ENCODE measurements at places on chromosomes 5 and 9. TPM values are rescaled to one million over a fixed set of nuclear protein-coding genes. Genes with fewer than 3 reads are reported as not detected.

PRSS3 gene
- polyA plus RNA-seq: 0.37 TPM

QRFP gene
- 0.13 TPM for polyA plus RNA-seq

GRM6 gene
- not detected for polyA plus RNA-seq

INSL4 gene
- not detected for polyA plus RNA-seq

IFNB1 gene
- not detected for polyA plus RNA-seq

C5orf58 gene
- polyA plus RNA-seq: 0.05 TPM

COL23A1 gene
- 1.1 TPM for polyA plus RNA-seq

LHX6 gene
- polyA plus RNA-seq: 5.0 TPM

RPL35 gene
- polyA plus RNA-seq: 5,305 TPM

NIPAL4 gene
- polyA plus RNA-seq: 1.7 TPM

DIPK1B gene
- polyA plus RNA-seq: 12.5 TPM

ADGRV1 gene
- polyA plus RNA-seq: 16.5 TPM

NUTM2F gene
- not detected for polyA plus RNA-seq

STK32A gene
- 1.1 TPM for polyA plus RNA-seq

UBE2QL1 gene
- polyA plus RNA-seq: 0.08 TPM

SHROOM1 gene
- 7.9 TPM for polyA plus RNA-seq

HAVCR2 gene
- polyA plus RNA-seq: 38.4 TPM

TMEM171 gene
- polyA plus RNA-seq: 0.54 TPM

EFCAB9 gene
- not detected for polyA plus RNA-seq

MGAT4B gene
- 91.7 TPM for polyA plus RNA-seq

LCP2 gene
- 127 TPM for polyA plus RNA-seq

PCDHGC5 gene
- polyA plus RNA-seq: 0.39 TPM

CARD9 gene
- 16.0 TPM for polyA plus RNA-seq

PCDHA4 gene
- 0.26 TPM for polyA plus RNA-seq

ARSI gene
- polyA plus RNA-seq: 0.91 TPM

DMRT3 gene
- polyA plus RNA-seq: 0.13 TPM

GRIA1 gene
- polyA plus RNA-seq: 1.1 TPM

CDC25C gene
- 0.26 TPM for polyA plus RNA-seq

GABRB2 gene
- 0.28 TPM for polyA plus RNA-seq

SELENOP gene
- 231 TPM for polyA plus RNA-seq

SLC6A18 gene
- polyA plus RNA-seq: not detected

SWI5 gene
- polyA plus RNA-seq: 23.6 TPM

TOR2A gene
- 14.0 TPM for polyA plus RNA-seq

PCDHA9 gene
- not detected for polyA plus RNA-seq

PCDHGB6 gene
- 1.1 TPM for polyA plus RNA-seq

SPINK4 gene
- polyA plus RNA-seq: not detected

FUT7 gene
- 5.5 TPM for polyA plus RNA-seq

PTGER4 gene
- 3.9 TPM for polyA plus RNA-seq

ZNF367 gene
- polyA plus RNA-seq: 1.1 TPM

PPP2R2B gene
- polyA plus RNA-seq: 0.16 TPM

GFI1B gene
- 1.4 TPM for polyA plus RNA-seq

CDC20B gene
- 0.42 TPM for polyA plus RNA-seq

CMBL gene
- polyA plus RNA-seq: 11.2 TPM

CCDC192 gene
- polyA plus RNA-seq: 0.47 TPM

IGIP gene
- 5.4 TPM for polyA plus RNA-seq

KCNV2 gene
- not detected for polyA plus RNA-seq

ICE1 gene
- 7.9 TPM for polyA plus RNA-seq

GHR gene
- polyA plus RNA-seq: 0.98 TPM

SLC36A3 gene
- polyA plus RNA-seq: not detected

BAAT gene
- polyA plus RNA-seq: 0.26 TPM

FREM1 gene
- polyA plus RNA-seq: 0.41 TPM

TRIP13 gene
- 2.7 TPM for polyA plus RNA-seq

CARTPT gene
- not detected for polyA plus RNA-seq

IL3 gene
- not detected for polyA plus RNA-seq

UBTD2 gene
- polyA plus RNA-seq: 10.9 TPM

JADE2 gene
- 12.4 TPM for polyA plus RNA-seq

ACTBL2 gene
- 0.04 TPM for polyA plus RNA-seq

FOXD4L4 gene
- polyA plus RNA-seq: 0.08 TPM

Measured in lung (tissue), 17 donors.